Left hindlimb (tissue), 1 donor: ENCODE measurements at places on chromosomes 1 and 21.
A peak's percentile ranks its signal among the peaks of the same experiment; 100 is the strongest.

DNA sequence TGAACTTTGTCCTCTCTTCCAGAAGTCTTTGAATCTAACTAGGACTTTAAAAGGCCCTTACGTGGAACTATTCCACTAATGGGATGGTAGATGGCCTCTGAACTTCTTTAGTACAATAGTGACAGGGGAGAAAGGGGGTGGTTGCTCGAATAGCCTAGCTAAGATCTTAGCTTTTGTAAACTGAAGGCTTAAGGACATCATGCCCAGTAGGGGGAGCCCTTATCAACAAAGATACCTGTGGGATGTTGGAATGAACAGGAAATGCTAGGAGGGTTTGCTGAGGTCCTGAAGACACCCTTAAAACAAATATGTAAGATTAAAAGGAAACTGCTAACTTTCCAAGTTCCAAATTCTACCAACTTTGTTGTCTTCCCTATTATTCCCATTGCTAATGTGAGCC is 33.2 kb downstream of the NHLH2 start:
- DNase-seq = no peak

- DNase-seq = no peak
Observed at GRCh38 chr1:98496256-98496995, 165.1 kb upstream of the SNX7 start.

DNA sequence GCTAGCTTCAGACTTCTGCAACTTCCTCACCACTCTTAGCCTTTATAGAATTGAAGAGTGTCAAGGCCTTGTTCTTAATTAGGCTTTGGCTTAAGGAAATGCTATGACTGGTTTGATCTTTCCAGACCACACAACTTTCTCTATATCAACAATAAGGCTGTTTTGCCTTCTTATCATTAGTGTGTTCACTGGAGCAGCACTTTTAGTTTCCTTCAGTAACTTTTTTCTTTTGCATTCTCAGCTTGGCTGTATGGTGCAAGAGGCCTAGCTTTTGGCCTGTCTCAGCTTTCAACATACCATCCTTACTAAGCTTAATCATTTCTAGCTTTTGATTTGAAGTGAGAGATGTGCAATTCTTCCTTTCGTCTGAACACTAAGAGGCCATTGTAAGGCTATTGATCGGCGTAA is 8.6 kb downstream of the PRKACB start:
- no peak for DNase-seq

GRCh38 chr1:115976921-115977498 is 697 bp downstream of the SLC22A15 start:
- DNase-seq = no peak

- peak; percentile 61 for DNase-seq
Observed at GRCh38 chr1:156750711-156751450, 594 bp downstream of the HDGF start.

- no peak for DNase-seq
Observed at GRCh38 chr1:80054129-80054528, 1047.6 kb upstream of the ADGRL4 start.

- no peak for DNase-seq
Observed at GRCh38 chr1:199038156-199038555, 399.3 kb downstream of the PTPRC start.

DNA sequence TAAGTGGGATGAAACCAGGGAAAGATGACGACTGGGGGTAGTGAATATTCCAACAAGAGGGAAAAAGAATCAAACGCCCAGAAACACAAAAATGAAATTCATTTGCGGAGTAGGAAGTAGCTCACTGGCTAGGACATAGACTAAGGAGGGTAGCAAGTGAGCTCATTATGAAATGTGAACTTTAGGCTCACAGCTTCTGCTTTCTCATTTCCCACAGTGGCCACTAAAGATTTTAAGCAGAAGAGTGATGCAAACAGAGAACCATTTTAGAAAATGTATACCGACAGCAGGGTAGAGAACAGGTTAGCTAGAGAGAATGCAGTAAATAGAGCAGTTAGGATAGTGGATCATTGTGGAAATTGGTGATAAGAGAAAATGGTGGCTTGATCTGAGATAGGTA is 3.5 kb downstream of the CD48 start:
- no peak for DNase-seq

DNA sequence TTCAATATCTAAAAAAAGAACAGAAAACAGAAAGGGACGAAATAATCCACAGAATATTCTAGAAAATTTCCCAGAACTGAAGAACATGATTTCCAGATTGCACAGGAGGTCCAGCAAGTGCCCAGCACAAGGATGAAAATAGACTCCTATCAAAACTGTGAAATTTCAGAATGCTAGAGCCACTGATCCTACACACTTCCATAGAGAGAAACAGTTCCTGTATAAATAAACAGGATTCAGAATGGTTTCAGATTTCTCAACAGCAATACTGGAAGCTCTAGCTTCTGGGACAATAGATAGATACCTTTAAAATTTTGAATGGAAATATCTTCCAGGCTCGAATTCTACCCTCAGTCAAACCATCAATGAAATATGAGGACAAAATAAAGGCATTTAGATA is 4.6 kb downstream of the TARBP1 start:
- DNase-seq = no peak

DNA sequence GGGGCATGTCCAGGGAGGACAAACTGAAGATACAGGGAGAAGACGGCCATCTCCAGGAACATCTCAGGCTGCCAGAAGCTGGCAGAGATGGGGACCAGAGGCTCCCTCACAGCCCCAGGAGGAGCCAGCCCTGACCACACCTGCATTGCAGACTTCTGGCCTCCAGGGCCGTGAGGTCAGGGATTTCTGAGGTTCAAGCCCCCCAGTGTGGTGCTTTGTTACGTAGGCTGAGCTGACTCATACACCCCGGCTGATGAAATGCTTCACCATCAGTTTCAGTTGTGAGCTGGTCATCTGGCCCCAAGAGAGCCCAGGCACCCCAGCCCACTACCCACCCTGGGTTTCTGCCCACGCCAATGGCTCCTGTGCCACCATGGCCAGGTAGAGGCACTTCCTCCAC is 106.4 kb downstream of the SIK1 start:
- no peak for DNase-seq

GRCh38 chr1:210272666-210273065 is 40.1 kb downstream of the SERTAD4 start:
- DNase-seq = peak; percentile 64

DNA sequence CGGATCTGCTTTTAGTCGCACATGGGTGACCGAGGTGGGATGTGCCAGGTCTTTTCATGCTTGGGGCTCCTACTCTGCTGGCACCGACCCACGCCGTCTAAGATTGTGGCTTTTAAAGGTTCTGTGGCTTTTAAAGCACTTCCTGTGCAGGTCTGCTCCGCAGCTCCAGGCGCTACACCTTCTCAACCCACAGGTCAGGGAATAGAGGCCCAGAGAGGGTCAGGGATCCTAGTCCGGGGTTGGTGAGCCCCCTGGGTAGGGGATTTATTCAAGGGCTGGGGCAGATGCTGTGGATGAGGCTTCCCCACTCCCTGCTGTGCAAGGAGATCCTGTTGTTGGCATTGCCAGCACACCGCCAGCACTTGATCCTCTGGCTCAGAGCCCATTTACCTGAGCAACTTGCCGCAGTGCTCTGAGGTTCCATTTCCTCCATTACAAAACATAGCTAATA is 212.8 kb upstream of the RAB4A start:
- DNase-seq = no peak

GRCh38 chr1:27153927-27154358 is 982 bp downstream of the SLC9A1 start:
- DNase-seq = no peak

DNA sequence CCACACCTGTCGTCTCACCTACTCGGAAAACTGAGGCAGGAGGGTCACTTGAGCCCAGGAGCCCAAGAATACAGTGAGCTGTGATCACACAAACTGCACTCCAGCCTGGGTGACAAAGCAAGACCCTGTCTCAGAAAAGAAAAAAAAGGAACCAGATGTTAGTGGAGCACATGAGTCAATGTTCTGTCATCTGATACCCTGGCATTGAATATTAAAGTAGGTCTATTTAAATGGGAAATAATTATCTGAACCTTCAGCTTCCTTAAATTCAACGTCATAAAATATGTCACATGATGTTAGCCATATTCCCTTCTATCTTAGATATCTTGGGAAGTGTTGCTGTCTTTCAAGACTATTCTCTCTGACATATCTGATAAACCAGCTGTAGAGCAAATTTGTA is 47.3 kb downstream of the NCAM2 start:
- no peak for DNase-seq

DNA sequence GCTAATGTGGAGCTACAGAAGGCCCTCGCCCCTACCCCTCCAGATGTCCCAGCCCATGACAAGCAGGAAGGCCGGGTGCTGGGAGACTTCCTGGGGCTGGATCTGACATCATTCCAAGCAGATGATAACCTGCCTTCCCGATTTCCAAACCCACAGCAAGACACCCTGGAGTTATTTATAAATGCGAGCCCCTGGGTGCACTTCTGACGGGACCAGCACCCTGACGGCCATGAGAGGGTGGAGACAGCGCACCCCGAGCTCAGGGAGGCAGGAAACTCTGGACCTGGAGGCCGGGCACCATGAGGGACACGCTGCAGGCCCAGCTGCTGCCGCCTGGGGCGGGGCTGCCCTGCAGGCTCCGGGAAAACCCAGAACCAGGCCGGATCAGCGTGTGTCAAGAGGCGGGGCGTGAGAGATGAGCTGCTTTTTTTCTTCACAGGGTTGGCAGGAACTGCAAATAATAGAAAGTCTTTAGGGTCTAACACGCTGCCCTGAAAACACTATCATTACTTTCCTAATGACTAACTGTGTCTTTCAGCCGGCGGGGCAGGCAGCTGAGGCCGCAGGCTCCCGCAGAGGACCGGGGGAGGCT is 2.5 kb upstream of the PCBP3 start:
- DNase-seq = no peak

DNA sequence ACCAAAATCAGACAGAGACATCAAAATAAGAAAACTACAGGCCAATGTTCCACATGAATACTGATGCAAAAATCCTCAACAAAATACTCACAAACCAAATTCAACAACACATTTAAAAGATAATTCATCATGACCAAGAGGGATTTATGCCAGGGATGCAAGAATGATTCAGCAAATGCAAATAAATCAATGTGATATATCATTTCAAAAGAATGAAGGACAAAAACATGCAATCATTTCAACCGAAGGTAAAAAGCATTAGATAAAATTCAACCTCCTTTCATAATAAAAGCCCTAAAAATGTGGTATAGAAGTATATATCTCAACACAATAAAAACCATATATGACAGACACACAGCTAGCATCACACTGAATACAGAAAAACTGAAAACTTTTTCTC is 81.5 kb upstream of the LYPLAL1 start:
- DNase-seq = no peak

- no peak for DNase-seq
Observed at GRCh38 chr1:20355101-20355827, 64.6 kb downstream of the VWA5B1 start.

- DNase-seq = no peak
Observed at GRCh38 chr1:183077097-183077496, 53.9 kb downstream of the LAMC1 start.

GRCh38 chr1:4640931-4641330 is 13.5 kb upstream of the AJAP1 start:
- DNase-seq = no peak

DNA sequence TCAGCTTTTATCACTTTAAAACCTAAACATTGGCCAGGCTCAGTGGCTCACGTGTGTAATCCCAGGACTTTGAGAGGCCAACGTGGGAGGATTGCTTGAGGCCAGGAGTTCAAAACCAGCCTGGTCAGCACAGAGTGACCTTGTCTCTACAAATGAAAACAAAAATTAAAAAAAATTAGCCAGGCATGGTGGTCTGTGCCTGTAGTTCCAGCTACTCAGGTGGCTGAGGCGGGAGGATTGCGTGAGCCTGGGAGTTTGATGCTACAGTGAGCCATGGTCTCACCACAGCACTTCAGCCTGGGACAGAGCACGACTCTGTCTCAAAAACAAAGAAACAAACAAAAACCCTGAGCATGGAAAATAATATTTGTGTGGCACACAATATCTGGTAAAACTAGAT is 143.5 kb upstream of the HNRNPU start:
- DNase-seq = no peak

GRCh38 chr1:218439541-218440295 is 94.6 kb downstream of the TGFB2 start:
- peak; percentile 69 for DNase-seq

DNA sequence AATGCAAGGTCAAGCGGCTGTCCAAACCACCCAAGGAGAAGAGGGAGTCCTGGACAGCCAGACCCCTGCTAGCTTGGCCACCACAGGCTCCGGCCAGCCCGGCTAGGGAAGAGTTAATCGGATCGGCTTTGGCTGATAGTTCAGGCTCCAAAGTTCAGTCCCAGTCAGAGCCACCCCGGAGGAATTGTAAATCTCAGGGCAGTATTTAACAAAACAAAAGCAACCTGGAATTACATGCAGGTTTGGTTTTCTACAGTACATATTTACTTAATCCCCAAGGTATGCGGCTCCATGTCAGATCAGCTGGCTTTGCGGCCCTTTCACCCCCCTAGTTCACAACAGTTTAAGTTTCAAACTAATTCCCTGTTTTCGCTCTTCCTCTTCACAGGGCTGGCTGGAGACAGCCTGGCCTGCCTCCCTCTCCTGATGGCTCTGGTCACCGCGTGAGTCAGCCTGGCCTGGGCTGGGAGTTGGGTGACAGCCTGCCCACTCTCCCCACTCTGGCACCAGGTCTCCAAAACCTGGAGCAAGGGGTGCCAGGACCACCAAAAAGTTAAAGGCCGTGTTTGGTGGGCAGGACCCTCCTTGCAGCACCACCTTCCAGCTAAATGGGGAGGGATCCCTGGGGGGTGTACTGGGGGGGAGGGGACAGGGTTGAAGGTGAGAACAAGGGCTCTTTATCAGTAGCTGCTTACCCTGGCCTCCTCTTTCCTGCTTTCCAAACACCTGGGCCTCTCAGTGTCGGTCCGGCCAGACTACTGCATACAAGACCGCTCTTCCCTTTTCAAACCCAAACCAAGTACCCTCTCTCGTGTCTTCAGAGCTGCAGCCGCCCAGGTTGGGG is 1.9 kb downstream of the DHRS3 start:
- peak; percentile 75 for DNase-seq

DNA sequence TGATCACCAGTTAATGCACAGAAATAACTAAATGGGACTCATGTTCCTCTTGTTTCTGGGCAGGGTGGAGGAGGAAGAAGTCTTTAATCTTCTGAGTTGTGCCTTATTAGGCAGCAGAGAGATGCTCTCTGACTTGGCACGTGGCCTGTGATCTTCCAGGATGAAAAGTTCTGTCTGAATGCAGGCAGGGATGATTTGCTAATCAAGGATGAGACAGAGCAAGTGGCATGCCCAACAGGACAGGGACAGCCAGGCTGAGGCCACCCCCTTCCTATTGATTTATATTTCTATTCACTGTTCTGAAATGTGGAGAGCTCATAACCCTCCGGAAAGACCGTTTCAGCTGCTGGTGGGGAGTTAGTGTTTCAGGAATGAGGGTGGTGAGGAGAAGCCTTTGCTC is 477.8 kb upstream of the CAMK1G start:
- no peak for DNase-seq

GRCh38 chr21:33700491-33700890 is 58.2 kb downstream of the ITSN1 start:
- DNase-seq = no peak

GRCh38 chr1:84855168-84855567 is 37.8 kb downstream of the LPAR3 start:
- DNase-seq = no peak

- DNase-seq = no peak
Observed at GRCh38 chr21:29805105-29805504, 134.7 kb downstream of the GRIK1 start.
